ENCODE measurements at places on chromosomes 7 and 10.

DNA sequence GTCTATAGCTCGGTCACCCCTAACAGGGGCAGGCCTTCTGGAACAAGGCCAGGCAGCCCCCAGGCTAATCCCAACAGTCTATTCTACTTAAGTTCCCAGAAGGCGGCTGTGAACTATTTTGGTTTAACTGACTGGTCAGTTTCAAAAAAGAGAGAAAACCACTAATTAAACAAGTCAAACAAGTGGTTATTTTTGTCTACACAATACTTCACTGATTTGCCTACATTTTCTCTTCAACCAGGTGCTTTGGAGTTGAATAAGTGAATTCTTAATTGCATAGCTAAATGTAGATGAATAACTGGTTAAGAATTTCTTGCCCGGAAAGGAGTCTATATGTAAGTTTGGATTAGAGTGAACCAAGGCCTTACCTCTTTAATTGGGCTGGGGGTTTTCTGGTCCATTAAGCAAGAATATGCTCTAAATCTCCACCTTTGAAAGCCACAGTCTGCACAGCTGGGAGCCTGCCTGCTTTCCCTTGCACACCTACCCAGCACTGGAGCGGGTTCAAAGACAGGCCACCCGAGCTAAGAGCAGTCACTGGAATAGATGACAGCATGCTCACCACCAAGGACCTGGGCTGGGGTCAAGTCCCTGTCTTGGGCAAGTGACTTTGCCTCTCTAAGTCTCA is 70.4 kb downstream of the TBXAS1 start:
- DNase-seq, result no peak

DNA sequence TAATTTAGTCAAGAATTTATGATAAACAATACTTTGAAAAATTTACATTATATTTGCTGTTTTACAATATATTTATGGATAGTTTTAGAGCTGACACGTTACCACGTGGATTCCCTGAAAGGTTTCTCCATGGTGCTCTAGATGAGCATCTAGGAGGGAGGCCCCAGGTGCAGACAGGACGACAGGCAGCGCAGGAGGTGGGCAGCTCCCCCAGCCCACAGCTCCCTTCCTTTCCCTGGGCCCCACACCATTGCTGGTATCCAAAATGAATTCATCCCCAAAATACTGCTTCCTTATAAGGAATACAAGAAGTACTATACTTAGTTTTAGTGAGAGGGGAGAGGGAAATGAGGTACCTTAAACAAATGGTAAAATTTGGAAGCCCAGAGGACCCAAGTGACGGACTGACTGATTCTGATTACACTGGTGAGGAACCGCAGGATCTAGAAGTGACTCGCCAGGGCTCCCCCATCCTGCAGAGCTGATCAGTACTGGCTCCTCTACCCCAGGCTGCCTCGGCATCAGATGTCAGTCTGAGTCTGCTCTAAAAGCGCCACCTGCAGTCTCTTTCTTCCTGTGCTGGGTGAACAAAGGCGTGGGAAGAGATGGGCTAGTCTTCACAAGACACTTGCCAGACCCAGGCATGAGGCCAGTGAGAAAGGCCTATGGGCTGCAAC is 89.2 kb downstream of the DLG5 start:
- DNase-seq, result peak; percentile 81

DNA sequence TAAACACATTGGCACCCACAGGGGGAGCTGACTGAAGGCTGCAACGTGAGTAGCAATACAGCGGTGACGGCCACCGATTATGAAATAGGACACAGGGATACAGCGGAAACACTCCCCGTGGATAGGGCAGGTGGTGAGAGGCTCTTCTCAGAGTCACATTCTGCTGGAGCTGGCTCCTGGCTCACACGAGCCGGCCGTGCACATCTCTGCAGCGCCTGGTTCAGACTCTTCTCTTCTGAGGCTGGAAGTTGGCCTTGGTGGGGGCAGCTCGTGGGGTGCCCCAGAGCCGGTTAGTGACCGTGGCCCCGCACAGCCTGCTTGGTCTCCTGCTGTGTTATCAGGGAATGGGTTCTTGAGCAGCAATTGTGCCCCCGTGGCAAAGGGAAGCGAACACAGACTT is 61.3 kb upstream of the EN2 start:
- no peak for DNase-seq

DNA sequence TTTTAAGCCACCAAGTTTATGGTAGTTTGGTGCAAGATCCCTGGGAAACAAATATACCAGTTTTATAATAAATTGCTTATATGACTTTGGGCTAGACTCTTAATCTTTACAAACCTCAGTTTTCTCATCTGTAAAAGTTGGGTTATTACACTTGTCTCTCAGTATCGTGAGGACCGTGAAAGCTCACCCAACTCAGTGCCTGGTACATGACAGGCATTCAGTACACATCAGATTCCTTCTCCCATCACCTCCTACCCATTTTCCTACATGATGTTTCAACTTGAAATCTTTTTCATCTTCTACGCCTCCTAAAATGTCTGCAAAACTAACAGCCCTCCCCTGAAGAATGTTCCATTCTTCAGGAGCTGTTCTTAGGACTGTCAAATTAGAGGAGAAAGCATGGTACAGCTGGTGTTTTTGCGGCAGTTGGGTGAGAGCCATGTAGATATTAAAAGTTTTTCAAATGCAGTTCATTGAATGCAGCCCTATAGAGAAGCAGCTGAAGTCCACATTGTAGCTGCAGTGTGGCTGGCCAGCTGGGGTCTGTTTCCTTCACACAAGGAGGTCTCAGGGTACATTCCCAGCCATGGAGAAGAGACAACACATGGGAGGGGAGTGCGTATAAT is 812.8 kb downstream of the LRMDA start:
- DNase-seq, result no peak

DNA sequence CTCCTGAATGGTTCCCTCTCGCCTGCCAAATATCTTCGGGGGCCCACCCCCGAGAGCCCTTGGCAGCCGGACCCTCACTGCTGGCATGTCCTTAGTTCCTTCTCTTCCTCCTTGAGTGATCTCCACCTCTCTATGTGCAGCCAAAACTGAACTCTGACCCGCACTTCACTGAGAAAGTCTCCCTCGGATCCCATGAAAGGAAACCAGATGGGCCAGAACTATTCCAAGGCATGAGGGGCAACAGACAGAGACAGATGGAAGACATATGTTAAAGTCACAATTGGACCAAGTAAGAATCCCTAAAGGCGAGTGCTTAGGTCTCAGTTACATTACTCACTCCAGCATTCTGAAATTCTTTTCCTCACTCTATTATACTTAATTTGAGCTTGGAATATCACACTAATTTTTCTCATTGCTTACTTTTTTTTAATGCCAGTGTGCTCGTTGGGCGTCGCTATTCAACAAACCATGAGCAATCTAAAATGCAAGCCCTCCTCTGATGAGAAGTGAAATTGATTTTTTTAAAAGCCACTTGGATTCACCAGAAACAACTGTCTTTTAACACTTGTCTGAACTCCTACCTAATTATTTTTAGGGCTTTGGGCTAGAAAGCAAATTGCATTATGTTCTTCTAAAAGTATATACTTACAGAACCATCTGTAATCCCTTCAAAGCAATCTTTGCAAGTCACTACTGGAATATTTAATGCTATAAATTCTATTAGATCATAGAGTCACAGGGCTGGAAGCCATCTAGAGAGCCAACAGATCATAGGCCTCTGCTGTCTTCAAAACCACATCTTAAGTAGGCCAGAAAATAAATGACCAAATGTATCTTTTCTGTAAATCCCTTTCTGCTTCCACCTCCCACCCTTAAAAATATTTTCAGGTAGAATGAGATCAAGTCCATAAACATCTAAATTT is 43.3 kb upstream of the EZH2 start:
- no peak for DNase-seq

GRCh38 chr10:57162231-57162630 is 801.2 kb upstream of the ZWINT start:
- DNase-seq, result no peak

DNA sequence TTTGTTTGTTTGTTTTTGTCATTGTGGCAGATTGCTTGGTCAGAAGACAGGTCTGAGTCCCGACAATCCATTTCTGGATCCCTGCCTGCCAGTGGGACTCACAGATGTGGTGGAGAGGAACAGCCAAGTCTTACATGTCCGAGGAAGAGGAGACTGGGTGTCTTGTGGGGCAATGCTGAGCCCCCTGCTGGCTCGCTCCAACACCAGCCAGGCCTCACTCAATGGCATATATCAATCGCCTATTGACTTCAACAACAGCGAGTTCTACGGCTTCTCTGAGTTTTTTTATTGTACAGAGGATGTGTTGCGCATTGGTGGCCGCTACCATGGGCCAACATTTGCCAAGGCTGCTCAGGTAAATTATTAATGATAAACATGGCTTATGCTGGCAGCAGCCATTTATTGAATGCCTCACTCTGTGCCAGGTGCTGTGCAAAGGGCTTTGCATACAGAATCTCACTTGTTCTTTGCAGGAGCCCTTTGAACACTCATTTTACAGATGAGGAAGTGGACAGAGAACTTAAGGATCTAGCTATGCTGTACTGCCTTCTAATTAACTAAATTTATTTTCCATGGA is 33.3 kb downstream of the COX15 start:
- no peak for DNase-seq

DNA sequence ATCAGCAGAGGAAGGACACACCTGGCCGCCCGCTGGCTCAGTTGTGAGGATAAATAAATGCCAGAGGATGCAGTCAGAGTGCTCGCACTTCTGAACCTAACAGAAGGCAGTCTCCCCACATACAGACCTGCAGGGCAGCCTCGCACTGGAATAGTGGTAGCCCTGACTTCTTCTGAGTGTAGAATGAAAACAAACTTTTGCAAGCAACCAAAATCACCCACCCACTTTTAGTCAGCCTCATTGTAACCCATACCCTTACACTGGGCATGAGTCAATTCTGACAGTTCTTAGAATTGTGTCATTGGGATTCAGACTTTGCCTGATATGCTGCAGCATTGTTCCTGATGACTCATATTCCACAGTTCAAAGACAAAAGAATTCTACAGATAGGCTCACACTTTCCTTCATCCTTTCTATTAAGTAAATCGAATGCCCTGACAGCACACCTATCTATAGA is 167.0 kb upstream of the CDK1 start:
- no peak for DNase-seq

DNA sequence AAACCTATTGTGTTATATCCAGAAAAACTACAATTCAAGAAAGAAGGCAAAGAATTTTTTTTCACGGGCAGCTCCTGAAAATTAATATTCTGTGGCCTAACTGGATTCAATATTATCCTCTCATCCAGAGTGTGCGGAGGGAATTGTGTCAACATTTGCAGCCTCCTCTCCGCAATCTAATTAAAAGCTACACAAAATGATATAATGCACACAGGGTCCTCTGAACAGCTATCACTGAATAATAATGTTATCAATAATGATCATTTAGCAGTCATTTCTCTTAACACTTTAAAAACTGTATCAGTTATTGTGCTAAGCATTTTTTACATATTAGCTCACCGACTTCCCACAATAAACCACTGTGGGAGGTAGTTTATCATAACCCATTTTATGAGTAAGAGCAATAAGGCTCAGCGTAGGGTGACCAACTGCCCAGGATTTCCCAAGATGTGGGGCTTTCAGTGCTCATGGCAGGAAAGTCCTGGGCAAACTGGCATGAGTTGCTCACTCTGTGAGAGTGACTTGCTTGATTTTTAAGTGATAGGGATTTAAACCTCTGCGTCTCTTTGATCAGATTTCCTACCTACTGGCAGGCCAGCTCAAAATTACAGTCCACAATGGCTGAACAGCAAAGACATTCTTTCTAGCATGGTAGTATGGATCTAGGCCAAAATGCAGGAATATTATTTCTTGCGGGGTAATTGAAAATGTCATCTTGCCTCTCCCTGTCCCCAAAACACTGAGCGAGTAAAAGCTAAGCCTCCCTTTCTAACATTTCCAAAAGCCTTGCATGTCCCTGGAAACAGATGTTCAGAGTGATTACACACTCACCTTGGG is 65.7 kb downstream of the AOAH start:
- no peak for DNase-seq

DNA sequence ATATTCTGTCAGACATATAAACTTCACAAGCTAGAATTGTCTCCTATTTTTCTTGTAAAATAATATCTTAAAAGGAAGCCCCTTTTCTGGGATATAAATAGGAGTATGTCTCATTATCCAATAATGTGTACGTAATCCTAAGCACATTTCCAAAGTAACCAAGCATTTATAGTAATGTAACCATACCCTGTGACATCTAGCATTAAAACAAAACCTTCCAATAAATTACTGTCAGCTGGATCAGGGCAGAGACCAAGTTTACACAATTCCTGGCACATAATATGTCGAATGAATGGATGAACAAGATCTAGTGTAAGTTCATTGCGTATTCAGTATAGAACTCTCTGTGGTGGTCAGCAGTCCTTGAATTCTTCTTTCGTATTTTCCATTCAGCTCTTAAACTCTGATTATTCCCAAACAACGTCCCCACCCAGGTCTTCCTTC is 14.3 kb downstream of the CPED1 start:
- no peak for DNase-seq

DNA sequence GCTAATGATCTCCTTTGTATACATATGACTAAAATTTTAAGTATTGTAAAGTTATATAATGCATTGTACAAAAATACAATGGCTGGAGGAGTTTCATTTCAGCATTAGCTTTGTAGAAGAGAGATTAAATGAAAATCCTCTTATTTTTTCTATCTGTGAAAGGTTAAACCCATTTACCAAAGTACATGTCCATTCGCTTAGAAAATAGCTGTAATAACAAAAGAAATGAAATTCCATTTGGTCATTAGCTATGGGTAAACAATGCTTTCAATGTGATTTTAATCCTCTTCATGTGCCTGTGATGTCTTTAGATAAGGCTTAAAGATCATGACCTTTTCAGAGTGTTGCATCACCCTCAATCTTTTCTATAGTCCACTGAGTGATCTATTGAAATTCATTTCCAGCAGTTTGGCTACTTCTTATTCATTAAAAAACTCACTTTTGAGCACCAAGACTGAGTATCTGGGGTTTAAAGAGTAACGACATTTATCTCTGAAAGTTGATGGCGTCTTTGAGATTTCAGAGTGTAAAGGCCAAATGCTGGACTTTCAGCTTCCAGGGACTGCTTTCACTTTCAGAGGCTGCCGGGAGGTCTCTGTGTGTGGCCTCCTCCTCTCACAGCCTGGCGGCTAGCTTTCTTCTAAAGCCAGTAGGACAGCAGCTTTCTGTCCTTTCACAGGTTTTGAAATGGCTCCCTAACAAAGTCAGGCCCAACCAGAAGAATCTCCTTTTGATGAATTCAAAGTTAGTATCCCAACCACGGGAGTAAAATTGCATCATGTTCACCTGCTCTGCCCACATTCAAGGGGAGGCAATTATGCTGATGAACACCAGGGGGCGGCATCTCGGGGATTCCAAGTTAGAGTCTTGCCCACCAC is 701.4 kb upstream of the COBL start:
- DNase-seq, result no peak

DNA sequence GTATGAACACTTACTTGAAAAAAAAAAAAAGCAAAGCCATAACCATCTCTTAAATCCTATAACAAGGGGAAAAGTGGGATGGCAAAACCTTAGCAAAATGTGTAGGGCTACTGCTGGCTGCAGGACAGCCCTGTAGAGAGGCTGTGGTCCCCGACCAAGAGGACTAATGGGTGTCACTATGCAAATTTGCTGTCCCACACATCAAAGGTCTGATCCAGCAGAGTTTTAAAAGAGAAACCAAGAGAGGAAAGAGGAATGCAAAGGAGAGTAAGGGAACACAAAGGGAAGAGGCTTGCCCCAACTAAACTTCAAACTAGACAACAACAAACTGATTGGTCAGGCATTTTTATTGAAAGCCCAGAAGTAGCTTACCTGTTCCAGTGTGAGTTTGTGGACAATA is 3.1 kb upstream of the ZNRF2 start:
- no peak for DNase-seq

Data from sigmoid colon (tissue), 7 donors.